ENCODE measurements at places on chromosomes 3 and 15.

GRCh38 chr3:151556596-151556995, 95.7 kb upstream of the IGSF10 start:
- no peak for DNase-seq

DNA sequence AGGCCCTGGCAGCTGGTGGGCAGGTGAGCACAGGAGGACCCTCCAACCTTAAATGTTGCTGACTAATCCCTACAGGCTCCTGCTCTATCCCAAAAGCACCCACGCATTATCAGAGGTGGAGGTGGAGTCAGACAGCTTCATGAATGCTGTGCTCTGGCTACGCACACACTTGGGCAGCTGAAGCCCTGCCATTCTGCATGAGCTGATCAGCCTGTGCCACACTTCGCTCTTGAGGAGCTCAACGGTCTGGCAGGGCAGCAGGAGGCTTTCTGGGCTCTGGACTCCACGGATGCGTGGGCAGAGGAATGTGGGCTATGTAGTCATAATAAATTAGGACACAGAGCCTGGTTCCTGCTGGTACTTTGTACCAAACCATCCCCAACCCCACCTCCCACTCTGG, 6.1 kb downstream of the MST1 start:
- DNase-seq = no peak

DNA sequence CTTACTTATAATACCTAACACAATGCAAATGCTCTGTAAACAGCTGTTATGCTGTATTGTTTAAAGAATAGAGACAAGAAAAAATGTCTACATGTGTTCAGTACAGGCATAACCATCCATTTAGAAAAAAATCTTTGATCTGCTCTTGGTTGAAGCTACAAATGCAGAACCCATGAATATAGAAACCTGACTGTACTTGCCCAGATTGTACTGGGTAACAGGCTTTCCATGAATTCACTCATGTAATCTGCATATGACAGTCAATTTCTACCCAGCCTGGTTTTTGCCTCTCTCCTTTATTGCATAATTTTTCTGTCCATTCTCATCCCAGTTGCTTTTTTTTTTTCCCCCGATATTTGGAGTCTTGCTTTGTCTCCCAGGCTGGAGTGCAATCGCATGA, 62.6 kb upstream of the ETV5 start:
- DNase-seq = no peak

GRCh38 chr3:127770671-127771355, 51.5 kb downstream of the MGLL start:
- DNase-seq = peak; percentile 75

DNA sequence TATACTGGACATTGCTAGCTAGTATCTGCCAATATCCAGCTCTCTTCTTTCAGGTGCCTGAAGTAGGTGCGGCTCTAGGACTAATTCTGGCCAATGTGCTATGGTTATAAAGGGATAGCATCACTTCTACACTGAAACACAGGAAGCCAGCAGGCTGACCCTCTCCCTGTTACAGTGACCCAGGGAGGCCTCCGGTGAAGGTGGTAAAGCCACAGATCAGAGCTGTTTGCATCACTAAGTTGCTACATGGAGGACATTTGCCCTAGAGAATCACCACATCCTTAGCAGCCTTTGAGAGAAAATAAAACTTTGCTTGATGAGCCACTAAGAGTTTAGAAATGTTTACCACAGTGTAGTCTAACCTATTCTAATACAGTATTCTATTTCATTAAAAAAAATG, 161.4 kb downstream of the CHST2 start:
- DNase-seq = no peak

DNA sequence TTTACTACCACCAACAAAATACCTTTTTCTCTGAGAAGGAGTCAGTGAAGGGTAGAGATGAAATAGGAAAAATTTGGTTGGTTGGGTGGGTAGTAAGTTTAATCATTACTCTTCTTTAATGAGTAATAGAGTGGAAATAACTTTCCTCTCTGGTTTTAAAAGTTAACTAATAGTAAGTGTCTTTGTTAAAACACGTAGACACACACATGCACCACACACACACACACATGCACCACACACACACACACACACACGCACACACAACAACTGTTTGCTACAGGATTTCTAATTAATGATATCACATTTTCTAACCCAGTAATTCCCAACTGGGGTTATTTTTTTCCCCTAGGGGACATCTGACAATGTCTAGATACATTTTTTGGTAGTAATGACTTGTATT, 84.1 kb downstream of the CHL1 start:
- DNase-seq = no peak

DNA sequence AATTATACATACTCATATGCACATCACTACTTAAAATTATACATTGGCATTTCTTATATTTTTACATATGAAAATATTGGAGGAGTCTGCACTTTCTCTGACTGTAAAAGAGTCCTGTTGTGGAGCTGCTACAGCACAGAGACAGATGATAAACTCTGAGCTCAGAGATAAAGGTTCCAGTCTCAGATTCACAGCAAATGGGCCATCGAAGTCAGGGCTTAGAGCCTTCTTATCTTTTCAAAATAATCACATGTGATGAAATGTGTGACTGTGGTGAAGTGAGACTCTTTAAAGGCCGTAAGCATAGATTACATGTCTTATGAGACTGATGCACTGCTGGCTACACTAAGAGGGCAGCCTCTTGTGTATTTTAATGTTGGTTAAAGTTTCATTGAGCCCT, 187.5 kb upstream of the SYNPR start:
- no peak for DNase-seq

DNA sequence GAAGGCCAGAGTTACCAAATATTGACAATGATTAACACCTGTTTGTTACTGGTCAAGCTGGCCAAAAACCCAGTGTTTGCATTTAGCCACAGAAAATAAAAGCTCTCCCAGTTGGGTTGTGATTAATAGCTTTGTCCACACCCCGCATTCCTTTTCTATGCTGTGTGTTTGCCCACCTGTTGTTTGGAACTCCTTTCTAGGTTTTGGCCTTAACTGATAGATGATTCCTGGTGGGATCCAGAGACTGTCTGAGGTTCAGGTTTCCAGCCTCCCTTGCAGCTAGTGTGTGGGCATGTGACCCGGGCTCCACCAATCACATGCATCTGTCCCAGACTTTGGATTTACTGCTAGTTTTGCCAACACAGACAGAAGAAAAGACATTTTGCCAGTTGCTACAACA, 83.8 kb downstream of the PTPRG start:
- DNase-seq = peak; percentile 96

- DNase-seq = peak; percentile 80
Observed at GRCh38 chr15:68797191-68797590, 23.5 kb downstream of the ANP32A start.

DNA sequence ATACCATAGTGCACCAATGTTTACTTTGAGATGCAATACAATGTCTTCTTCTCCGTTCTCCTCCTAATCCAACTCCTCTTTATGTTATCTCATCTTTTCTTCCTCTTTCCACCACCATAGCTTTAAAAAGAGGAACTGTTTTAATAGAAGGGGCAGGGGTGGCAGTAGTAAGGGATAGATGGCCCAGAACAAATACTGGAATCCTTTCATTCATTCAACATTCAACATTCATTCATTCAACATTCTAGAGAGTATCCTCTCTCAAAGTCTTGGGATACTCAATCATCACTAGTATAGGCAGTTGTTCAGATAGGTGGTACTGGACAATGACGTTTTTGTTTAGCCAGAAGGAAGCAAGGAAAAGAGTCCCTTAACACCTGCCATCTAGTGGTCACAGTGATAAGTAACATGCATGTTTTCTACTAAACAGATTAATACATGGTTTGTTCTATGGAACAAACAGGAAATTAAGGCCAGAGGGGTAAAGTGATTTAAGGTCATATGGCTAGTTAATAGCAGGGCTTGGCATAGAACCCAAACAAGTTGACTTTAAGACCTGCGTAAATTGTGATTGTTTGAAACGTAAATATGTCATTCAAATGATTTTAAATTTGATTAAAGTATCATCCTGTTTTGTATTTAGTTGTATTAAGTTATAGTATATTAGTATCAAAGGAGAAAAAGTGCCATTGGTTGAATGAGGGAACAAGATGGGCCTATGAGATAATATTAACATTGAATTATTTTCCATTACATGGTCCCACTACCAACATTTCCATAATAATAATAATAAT, 26.9 kb upstream of the EHHADH start:
- peak; percentile 59 for DNase-seq

GRCh38 chr3:15562560-15562959, 38.8 kb downstream of the HACL1 start:
- DNase-seq = no peak

GRCh38 chr15:99366013-99366412, 114.7 kb downstream of the LRRC28 start:
- DNase-seq = no peak

DNA sequence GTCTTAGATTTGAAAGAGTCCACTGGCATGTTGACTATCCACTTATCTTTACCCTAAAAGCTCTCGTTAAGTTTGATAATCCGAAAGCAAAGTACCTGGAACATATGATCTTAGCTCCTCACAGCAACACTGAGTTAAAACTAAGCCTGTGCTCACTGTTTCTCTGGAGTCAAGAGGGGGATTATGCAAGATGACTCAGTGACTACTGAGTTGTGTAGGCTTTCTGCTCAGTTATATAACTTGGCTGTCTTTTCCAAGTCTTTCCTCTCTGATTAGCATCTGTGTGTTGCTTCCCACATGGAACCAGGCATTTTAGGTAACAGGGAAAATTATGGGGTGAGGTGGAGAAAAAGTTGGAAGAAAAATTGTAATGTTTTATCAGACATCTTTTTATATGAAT, 31.2 kb upstream of the MYO5C start:
- DNase-seq = no peak

GRCh38 chr3:179884136-179884535, 152.6 kb downstream of the PEX5L start:
- no peak for DNase-seq

- DNase-seq = no peak
Observed at GRCh38 chr3:59261009-59261408, 211.2 kb upstream of the CFAP20DC start.

GRCh38 chr3:114834175-114834940, 312.7 kb downstream of the ZBTB20 start:
- DNase-seq = no peak

GRCh38 chr15:92606126-92606835, 49.3 kb downstream of the FAM174B start:
- peak; percentile 43 for DNase-seq

DNA sequence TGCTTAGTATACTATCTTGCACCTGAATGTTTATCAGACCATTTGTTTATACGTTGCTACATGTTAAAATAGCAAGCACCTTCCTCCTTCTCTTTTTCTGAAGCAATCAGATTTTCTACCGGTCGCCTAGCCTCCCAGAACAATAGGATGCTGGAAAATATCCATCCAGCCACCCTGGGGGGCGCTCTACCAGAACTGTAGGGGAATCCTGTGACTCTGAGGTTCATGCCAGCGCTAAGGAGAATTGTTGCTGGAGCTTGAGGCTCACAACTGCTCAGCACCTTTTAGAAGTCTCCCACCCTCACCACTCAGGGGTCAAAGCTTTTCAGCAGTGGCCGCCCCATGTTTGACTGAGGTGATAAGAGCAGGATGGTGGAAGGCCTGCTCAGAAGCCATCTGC, 27.5 kb downstream of the SQOR start:
- DNase-seq = no peak

GRCh38 chr15:57297163-57297593, 79.1 kb upstream of the CGNL1 start:
- DNase-seq = no peak

DNA sequence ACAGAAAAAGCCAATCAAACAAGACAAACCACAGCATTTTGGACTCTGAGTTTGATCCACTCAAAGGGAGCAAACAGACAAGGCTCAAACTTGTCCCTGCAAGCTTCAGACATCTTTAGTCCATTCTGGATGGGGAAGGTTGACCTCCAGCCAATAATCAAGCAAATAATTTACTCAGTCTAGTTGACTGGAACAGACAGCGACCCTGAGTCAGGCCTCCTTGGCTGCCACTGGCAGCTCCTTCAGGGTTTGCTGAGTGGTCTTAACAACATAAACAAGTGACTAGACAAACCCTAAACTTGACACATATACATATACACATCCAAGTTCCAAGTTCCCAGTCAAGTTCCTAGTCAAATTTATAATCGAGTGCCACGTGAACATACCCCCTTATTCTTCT, 313.9 kb downstream of the POLQ start:
- no peak for DNase-seq

- peak; percentile 85 for DNase-seq
Observed at GRCh38 chr3:54870423-54870822, 57.4 kb downstream of the LRTM1 start.

GRCh38 chr3:73540969-73541740, 83.6 kb downstream of the PDZRN3 start:
- no peak for DNase-seq

GRCh38 chr3:133520286-133520685, 53.2 kb upstream of the CDV3 start:
- DNase-seq = no peak

GRCh38 chr15:60272623-60273022, 125.2 kb downstream of the ANXA2 start:
- DNase-seq = no peak

- no peak for DNase-seq
Observed at GRCh38 chr15:81163961-81164800, 30.1 kb downstream of the CFAP161 start.

- no peak for DNase-seq
Observed at GRCh38 chr3:60594025-60594424, 657.2 kb downstream of the FHIT start.

GRCh38 chr3:30724863-30725262, 118.5 kb downstream of the TGFBR2 start:
- no peak for DNase-seq

Data from myocyte (in vitro differentiated cells).